Spinal cord (tissue), 10 donors: ENCODE measurements at places on chromosomes 6 and 20. TPM values are rescaled to one million over a fixed set of nuclear protein-coding genes. Genes with fewer than 3 reads are reported as not detected.

- DNase-seq = no peak
Observed at GRCh38 chr6:167127785-167128531, 5.1 kb downstream of the CCR6 start.

DNA sequence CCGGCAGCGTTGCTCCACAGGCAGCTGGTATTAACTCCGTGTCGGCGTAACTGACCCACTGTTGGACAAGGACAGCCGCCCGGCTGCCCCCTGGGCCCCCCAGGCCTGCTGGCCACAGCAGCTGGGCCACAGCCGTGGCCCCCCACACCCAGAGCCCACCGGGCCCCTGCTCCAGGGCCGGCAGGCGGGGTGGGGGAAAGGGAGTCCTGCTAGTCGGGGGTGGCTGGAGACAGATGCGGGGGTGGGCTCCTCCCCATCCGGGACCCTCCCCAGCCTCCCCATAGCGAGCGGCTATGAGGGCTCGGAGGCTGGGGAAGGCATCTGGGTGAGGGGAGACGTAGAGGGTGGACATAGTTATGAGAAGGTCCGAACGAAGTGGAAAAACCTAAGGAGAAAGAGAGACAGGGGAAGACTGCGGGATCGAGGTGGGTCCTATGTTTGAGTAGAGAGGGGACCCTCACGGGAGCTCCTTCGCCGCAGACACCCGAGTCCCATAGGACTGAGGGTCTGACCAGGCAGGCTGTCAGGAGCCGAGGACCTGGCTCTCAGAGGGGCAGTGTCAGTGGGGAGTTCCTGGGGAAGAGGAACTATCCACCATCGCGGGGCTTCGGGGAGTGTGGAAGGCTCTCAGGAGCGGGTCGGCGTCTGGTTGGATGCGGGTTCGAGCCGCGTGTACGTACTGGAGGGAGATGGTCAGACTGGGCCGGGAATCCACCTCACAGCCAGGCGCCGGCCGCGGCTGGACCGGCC, 511 bp downstream of the VARS1 start:
- DNase-seq = no peak

DNA sequence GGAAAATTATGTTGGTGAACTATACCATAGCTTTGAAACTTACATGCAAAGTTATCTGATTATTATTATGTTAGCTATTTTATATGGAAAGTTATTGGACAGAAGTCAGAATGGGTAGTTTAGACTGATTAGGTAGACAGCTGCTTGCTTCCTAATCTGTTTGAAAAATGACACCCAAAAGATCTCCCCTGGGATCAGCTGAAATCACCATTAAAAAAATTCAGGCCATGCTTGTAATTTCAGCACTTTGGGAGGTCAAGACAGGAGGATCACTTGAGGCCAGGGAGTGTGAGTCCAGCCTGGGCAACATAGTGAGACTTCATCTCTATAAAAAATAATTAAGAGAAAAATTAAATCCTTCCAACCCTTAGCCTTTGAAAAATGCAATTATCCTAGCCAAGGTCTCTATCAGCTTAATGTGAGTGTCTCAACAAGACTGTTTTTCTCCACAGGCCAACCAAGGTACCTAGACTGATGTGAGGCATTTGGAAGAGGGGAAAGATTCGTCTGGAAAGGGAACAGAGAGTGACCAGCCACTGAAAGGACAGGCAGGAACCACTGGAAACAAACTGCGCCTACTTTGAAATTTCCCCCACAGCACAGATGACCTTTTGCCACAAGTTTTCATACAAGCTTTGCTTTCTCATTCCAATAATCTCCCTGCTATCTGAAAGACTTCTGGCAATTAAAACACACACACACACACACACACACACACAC, 232.3 kb downstream of the GMPR start:
- no peak for DNase-seq

- DNase-seq = no peak
Observed at GRCh38 chr20:60869087-60869486, 383.0 kb upstream of the CDH4 start.

EBF4 gene
- total RNA-seq = 10.2 TPM

GRCh38 chr6:13507306-13507860, 20.0 kb upstream of the GFOD1 start:
- DNase-seq = peak; percentile 34

DNA sequence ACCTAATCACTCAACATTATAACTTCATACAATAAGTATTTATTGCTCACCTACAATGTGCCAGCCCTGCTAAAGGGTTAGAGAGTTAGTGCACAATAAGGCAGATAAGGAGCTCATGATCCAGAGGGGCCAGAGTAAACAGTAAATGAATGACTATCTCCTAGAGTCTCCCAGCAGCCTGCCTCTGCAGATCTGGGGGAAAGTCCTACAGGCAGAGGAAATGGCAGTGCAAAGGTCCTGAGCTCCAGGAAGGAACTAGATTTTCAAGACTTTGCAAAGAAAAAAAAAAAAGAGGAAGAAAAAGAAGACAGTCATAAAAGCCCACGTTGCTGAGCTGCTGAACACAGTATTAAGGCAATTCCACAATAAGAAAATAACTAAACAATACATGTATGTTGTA, 160.1 kb downstream of the SIM1 start:
- DNase-seq = no peak

TRAPPC3L gene
- 16.1 TPM for total RNA-seq

GRCh38 chr6:97465877-97466561, 183.0 kb upstream of the MMS22L start:
- no peak for DNase-seq

DDO gene
- total RNA-seq = 0.44 TPM

- DNase-seq = no peak
Observed at GRCh38 chr6:143844006-143844405, 868 bp downstream of the LTV1 start.

GRCh38 chr6:160917572-160917971, 74.0 kb upstream of the MAP3K4 start:
- no peak for DNase-seq

APOM gene
- total RNA-seq = 5.7 TPM

DNA sequence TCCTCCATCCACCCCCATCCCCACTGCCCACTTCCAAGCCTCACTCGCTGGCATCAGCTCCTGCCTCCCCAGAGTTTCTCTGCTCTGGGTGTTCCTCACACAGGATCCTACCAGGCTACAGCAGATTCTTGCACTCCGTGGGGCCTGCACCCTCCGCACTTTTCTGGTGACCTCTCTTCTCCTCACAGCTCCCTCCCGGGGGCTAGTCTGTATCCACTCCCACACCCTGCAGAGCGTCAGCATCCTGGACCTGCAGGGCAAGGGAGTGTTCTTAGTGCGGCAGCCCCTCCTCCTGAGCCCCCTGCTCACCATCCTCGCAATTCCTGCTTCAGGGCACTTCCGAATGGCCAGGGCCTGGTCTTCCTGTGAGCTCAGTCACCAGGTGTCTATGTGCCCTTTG, 224.2 kb downstream of the DLL1 start:
- no peak for DNase-seq

DNA sequence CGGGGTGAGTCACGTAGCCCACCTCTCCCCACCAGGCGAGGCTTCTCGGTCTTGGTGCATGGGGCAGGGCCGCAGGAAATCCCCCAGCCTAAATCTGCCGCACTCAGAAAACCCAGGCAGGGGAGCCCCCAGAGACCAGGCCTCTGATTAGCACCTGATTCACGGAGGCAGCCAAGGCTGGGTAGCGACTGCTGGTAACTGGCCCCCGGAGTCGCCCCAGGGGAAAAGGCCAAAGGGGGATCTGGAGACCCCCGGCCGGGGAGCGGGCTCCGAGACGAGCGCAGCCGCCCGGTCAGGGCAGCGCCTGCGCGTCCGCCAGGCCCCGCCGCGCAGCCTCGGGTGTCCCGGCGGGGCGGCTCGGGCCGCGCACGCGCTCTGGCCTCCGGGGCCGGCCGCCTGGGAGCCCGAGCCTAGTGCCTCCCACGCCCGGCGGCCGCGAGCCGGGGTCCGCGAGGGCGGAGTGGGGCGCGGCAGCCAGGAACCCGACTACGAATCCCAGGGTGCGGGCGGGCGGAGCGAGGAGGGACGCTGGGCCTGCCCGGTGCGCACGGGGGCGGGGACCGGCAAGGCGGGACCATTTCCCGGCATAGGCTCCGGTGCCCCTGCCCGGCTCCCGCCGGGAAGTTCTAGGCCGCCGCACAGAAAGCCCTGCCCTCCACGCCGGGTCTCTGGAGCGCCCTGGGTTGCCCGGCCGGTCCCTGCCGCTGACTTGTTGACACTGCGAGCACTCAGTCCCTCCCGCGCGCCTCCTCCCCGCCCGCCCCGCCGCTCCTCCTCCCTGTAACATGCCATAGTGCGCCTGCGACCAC, at the start of gene DUSP22:
DUSP22 (plus strand) TSS at position 791 of the 809 bp plus-strand sequence. CDS start 53 bp downstream, outside the sequence.
- peak; percentile 94 for DNase-seq

DNA sequence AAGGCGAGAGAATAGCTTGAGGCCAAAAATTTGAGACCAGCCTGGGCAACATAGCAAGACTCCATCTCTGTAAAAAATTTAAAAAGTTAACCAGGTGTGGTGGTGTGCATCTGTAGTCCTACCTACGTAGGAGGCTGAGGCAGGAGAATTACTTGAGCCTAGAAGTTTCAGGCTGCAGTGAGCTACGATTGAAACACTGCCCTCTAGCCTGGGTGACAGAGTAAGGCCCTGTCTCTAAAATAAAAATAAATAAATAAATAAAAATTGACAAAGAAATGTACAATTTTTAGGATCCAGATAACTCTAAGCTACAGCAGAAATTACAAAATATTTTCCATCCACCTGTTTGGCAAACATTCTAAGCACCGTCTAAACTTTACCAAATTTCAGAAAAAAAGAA, 941.0 kb upstream of the ADGRB3 start:
- no peak for DNase-seq

- no peak for DNase-seq
Observed at GRCh38 chr20:53884859-53885541, 185.4 kb downstream of the BCAS1 start.

- DNase-seq = no peak
Observed at GRCh38 chr20:542777-543368, 717 bp downstream of the CSNK2A1 start.

DNA sequence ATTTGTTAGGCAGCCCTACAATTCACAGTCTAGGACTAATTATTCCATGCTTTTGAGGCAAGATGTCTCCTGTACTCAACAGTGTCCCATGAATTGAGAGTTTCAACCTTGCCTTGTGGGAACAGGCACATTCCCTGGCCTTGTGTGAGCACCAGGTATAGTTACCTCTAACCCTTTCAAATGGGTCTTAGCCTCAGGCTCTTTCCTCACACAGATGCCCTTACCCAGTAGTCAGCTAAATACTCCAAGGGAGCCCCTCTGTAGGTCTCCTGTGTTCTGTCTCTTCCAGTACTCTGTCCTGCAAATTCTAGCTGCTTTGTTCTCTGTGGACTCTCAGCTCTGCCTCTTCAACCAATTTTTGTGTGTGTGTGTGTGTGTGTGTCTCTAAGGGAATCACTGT, 135.3 kb downstream of the ZFAND3 start:
- DNase-seq = no peak

ZC3H12D gene
- 1.2 TPM for total RNA-seq

DNA sequence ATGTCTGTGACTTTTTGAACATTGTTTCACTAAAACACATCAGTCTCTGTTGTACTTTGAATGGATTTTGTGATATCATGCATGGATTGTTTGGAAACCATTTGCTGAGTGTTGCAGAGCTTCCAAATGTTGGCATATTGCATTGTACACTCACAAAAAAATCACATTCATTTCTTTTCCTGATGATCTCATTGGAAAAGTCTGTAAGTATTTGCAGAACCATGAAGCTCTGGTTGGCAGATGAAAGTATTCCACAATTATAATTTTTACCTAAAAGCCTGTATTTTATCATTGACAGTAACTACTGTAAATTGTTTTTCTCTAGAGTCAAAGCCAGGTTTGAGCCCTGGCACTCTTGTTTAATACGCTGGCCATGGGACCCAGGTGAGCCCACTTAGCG, 42.1 kb downstream of the VAPB start:
- no peak for DNase-seq

DNA sequence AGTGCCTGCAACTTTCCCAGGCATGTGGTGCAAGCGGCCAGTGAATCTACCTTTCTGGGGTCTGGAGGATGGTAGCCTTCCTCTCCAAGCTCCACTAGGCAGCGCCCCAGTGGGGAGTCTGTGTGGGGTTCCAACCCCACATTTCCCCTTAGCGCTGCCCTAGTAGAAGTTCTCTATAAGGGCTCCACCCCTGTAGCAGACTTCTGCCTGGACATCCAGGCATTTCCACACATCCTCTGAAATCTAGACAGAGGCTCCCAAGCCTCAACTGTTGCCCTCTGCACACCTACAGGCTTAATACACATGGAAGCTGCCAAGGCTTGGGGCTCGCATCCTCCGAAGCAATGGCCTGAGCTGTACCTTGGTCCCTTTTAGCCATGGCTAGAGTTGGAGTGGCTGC, 321.6 kb downstream of the TFAP2A start:
- no peak for DNase-seq

GRCh38 chr6:157314705-157315321, 8.5 kb downstream of the TMEM242 start:
- DNase-seq = peak; percentile 86

GRCh38 chr6:11139051-11139960, 27.8 kb upstream of the ERVFRD-1 start:
- no peak for DNase-seq

UBD gene
- 0.50 TPM for total RNA-seq

CLDN20 gene
- 0.79 TPM for total RNA-seq

DNA sequence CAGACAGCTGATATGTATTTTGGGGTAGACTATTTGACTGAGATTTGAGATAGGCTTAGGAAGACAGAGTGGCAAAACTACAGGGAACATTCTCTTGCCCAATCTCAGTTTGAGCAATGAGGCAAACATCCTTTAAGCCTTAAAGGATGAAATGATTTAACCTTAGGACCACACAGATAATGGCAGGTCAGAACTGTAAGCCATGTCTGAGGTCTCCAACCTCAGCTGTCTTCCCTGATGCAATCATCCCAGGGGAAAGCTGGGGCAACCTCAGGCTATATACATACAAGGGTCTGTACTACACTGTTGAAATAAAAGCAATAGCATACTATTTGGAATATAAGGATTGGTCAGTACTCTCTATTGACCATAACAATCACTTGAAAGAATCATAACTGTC, 83.8 kb upstream of the NUP153 start:
- DNase-seq = no peak

DNA sequence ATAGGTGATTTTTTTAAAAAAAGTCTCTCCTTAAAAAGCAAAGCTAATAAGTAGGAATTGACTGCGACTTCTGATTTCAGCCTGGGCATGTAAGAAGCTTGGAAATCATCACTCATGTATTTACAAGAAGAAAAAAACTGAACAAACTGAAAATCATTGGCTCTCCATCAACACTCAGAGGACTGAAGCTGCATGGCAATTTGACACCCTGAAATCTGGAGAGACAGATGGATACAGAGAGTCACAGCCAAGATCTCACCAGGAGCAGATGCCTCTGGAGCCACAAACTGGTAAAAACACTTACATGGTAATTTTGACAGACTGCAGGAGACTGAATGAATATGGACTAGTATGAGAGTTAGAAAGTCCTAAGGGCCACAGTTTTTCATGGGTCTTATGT, 191.2 kb upstream of the TCF21 start:
- no peak for DNase-seq

CUL9 gene
- 43.2 TPM for total RNA-seq

DNA sequence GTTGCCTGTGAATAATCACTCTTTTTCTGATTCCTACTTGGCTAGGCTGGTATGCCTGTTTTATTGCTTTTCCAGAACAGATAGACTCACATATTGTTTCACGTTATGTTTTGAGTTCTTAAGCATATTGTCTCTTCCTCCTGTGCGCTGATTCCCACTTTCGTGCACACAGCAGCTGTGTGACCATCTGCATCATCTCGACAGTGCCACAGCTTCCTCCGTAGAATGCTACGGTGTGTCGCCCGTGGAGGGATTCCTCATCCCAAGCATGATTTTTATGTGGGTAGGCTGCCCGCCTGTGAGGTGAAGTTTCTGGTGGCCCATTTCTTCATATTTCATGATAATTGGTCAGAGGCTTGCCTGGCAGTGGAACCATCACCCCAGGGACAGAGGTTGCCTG, 31.8 kb downstream of the PLCB4 start:
- DNase-seq = no peak
